Naive thymus-derived CD8-positive, alpha-beta T cell (primary cell): ENCODE measurements at places on chromosomes 12 and 14. TPM values are rescaled to one million over a fixed set of nuclear protein-coding genes. Genes with fewer than 3 reads are reported as not detected.

Gene OVCH1
- not detected for polyA plus RNA-seq

Gene CRIP1
- polyA plus RNA-seq: 784 TPM

Gene A2M
- polyA plus RNA-seq: not detected

Gene FBXO34
- 17.8 TPM for polyA plus RNA-seq

Gene PLXNC1
- polyA plus RNA-seq: 2.9 TPM

Gene CCDC184
- polyA plus RNA-seq: 0.11 TPM

Gene GPR84
- not detected for polyA plus RNA-seq

Gene PRKD1
- not detected for polyA plus RNA-seq

Gene PLA2G1B
- 0.75 TPM for polyA plus RNA-seq

Gene BAZ1A
- 9.1 TPM for polyA plus RNA-seq

Gene CCDC60
- not detected for polyA plus RNA-seq

Gene CD69
- polyA plus RNA-seq: 73.5 TPM

Gene NRXN3
- not detected for polyA plus RNA-seq
